8988T (cell line): ENCODE measurements at places on chromosomes 3 and 15.
A peak's percentile ranks its signal among the peaks of the same experiment; 100 is the strongest.

DNA sequence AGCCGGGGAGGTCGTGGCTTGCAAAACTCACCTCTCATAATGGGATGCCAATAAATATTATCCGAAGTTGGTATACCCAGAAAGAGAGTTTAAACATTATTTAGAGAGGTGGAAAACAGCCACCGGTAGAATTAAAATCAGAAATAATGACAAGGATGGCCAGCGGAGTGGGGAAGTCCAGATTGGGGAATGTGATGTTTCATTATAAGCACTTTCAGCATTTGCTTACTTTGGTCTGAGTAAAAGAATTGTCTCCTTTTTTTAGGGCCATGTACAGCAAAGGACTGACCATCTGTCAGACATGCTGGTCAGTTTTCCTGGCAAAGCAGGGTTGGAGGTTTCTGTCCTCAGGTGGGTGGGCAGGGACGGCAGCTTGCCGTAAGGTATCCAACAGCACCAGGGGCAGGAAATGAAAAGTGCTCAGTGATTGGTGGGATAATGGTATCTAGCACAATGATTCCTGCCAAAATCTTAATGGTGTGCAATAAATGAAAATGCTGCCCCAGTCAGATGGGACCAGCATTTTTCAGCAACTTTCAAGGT lies 24.3 kb downstream of the APBA2 start:
- no peak for DNase-seq

DNA sequence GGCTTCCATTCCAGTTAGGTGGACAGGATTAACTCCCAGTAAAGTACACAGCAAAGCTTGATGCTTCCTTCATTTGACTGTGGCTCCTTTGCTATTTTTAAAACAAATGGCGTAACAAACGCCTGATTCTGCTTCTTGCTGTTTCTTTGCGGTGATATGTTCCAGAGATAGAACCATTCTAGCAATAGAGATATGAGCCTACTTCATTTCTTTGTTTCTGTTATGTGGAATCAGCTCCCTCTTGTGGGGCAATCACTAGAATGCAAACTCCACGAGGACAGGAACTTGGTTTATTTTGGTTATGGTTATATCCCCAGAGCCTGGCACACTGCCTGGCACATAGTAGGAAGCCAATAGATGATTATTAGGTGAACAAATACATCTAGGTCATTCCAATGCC lies 122.6 kb upstream of the SLC6A11 start:
- no peak for DNase-seq

- no peak for DNase-seq
Observed at GRCh38 chr3:23356169-23356568, 153.0 kb downstream of the UBE2E2 start.

GRCh38 chr3:117137065-117137464 lies 427.5 kb downstream of the TUSC7 start:
- no peak for DNase-seq

DNA sequence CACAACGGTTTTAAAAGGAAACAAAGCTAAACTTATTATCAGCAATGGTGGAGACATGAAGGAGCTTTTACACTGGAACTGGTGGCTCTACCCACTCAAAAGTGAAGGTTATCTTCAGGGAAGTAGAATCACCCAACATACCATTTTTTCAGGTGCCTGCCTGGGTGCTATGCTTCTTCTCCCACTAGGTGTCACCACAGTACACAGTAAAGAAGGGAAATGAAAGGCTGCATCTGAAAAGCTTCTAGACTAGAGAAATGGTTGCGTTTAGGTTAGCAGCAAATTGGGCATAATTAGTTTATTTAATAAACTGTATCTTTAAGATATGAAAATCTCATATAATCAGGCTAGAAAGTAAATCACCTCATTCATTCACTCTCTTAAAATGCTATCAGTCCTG lies 47.0 kb upstream of the SELENOK start:
- no peak for DNase-seq

DNA sequence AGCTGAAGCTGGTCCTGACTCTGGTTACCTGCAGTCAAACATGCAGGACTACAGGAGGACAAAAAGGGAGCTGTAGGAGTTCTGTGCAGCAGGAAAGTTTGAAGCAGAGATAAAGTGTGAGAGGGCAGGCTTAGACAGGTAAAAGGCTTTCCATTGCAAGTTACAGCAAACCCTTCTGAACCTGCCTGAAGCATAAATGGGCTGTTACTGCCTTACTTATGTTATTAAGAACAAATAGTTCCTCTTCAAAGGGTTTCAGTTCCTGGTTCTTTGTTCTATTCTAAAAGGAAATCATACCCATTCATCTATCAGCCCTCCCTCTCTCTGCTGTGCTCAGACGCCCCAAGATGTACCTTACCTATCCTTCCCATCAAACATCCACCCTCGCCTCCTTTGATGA lies 52.4 kb upstream of the CACNA2D3 start:
- no peak for DNase-seq

GRCh38 chr3:9452417-9452816 lies 55.0 kb downstream of the SETD5 start:
- DNase-seq: no peak

GRCh38 chr3:147423798-147424580 lies 14.8 kb downstream of the ZIC1 start:
- DNase-seq: no peak

GRCh38 chr15:95226835-95227234 lies 995.5 kb downstream of the MCTP2 start:
- no peak for DNase-seq

- DNase-seq: no peak
Observed at GRCh38 chr3:75042941-75043340, 428.5 kb upstream of the CNTN3 start.

GRCh38 chr3:142863930-142864920 lies 24.7 kb downstream of the PCOLCE2 start:
- no peak for DNase-seq

DNA sequence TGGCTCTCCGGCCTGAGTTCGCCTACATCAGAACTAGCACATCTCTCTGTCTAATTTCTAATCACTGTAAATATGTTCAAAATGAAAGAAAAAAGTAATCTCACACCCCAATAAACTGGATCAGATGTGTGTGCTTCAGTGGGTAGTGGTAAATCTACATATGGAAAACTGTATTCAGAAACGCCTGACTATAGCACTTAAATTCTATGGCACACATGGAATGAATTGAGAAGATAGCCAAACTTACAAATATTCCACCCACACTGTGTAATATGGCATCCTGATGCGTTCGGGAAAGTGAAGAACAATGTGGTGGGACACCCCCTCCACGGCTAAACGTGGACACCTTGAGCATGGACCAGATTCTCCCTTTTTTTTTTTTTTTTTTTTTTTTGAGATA lies 40.6 kb upstream of the BOC start:
- DNase-seq: no peak

GRCh38 chr3:14853271-14853951 lies 34.6 kb downstream of the FGD5 start:
- DNase-seq: no peak

- peak; percentile 82 for DNase-seq
Observed at GRCh38 chr3:194573680-194574437, 59.4 kb downstream of the TMEM44 start.
